Ovary (tissue), 10 donors: ENCODE measurements at places on chromosomes 4 and X. TPM values are rescaled to one million over a fixed set of nuclear protein-coding genes. Genes with fewer than 3 reads are reported as not detected.

The MXRA5 gene
- 5.3 TPM for total RNA-seq

The TLR7 gene
- total RNA-seq: 0.89 TPM

The P2RY4 gene
- 0.57 TPM for total RNA-seq

The FRMD7 gene
- not detected for total RNA-seq

The FOXR2 gene
- total RNA-seq: not detected

The SLC10A4 gene
- total RNA-seq: not detected

The SLC2A9 gene
- 6.5 TPM for total RNA-seq

The RTL3 gene
- not detected for total RNA-seq

The FGF16 gene
- not detected for total RNA-seq

The PABPC1L2B gene
- total RNA-seq: not detected

The SLC30A9 gene
- total RNA-seq: 43.7 TPM

The MAP3K15 gene
- 0.37 TPM for total RNA-seq

The ZNF732 gene
- total RNA-seq: 0.45 TPM

The SORCS2 gene
- 5.8 TPM for total RNA-seq

The GLRA2 gene
- total RNA-seq: not detected

The HSFX4 gene
- not detected for total RNA-seq

DNA sequence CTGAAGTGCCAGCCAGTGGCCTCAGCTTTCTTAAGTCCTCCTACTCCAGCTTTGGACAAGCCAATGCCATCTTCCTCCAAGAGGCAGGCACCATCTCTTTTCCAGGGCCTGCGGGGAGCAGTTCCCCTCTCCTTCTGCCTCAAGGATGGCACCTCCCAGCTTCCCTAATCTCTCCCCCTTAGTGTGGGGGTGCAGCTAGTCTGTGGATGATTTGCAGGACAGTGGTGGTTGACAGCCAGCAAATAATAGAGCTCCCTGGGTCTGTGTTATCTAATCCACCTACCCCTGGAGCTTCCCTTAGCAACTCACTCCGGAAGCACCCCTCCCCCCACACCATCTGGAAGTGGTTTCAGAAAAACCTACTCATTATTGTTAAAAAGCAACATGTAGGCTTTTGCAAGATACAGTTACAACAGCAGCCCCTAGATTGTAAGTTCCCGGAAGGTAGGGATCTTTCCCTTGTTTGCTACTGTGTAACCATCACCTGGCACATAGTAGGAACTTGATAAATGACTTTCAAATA, 247.1 kb downstream of the BCOR start:
- peak; percentile 34 for DNase-seq

DNA sequence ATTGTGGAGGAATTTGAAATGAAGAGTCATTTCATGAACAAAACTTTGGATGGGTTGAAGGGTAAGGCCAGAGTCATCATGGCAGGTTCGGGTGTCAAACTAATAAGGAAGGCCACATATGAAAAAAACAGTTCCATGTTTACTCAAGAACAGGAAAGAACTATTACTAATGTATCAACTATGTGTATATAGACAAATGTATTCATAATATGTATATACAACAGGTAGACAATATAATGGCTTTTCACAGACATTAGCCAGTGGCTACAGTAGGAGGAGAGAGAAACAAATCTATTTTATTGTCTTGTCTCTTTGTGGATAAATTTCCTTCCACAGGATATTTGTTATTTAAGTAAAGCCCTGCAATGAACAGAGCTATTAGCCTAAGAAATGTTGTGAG, 101.1 kb downstream of the CBLL2 start:
- no peak for DNase-seq

GRCh38 chrX:789096-789495, 158.5 kb downstream of the SHOX start:
- no peak for DNase-seq

- DNase-seq: no peak
Observed at GRCh38 chr4:46385235-46385634, 4.7 kb downstream of the GABRA2 start.

- DNase-seq: no peak
Observed at GRCh38 chrX:10769195-10769594, 148.8 kb upstream of the MID1 start.

DNA sequence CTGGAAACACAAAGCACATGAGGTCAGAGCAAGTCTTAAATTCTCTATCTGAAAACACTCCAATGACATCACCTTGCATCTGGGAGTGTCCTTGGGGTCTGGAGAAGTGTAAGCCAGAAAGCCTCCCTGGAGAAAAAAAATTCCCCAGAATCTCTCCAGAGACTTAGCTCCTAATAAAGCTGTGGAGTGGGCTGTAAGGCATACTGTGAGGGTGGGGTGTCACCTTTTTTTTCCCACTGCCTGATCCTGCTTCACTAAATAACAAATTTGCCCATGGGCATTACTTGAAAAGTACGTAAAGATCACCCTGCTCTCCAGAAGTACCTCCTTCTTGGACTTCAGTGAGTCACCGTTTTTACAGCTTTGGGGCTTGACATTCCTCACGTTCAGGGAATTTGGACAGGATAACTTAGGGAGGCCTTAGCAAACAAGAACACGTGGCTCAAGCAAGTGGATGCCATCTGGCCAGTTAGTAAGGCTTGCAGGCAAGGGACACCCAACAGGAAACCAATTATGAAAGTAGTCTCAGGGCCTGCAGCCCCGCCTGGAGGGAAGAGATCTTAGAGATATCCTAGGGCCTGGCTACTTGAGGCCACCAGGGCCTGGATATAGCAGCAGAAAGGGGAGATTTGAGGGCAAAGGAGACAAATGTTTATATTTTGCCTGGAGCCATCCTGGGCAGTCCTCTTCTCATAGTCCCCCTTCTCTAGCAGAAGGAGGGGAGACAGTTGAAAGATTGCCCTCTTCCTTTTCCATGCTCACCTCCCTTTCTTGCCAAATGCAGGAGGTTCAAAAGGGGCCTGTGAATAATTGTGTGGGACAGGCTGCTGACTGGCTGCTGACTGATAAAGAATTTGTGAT, 60.1 kb upstream of the PLAC1 start:
- DNase-seq: no peak

DNA sequence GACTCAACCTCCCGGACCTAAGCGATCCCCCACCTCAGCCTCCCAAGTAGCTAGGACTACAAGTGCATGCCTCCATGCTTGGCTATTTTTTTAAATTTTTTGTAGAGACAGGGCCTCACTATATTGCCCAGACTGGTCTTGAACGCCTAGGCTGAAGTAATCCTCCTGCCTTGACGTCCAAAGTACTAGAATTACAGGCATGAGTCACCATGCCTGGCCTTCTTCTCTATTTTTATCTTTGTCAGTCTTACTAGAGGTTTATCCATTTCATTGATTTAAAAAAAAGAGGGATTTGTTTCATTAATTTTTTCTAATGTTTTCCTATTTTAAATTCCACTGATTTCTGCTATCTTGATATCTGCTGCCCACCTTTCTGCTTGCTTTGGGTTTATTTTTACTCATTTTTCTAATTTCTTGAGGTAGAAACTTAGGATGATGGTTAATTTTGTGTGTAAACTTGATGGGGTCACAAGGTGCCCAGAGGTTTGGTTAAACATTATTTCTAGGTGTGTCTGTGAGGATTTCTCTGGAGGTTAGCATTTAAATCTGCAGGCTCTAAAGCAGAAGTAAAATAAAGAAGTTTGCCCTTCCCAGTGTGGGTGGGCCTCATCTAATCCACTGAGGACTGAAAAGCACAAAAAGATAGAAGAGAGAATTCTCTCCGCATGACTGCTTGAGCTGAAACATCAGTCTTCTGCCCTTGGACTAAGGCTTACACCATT, 116.2 kb upstream of the DCLK2 start:
- DNase-seq: no peak

- no peak for DNase-seq
Observed at GRCh38 chrX:144918936-144919335, 328.4 kb upstream of the SPANXN1 start.

DNA sequence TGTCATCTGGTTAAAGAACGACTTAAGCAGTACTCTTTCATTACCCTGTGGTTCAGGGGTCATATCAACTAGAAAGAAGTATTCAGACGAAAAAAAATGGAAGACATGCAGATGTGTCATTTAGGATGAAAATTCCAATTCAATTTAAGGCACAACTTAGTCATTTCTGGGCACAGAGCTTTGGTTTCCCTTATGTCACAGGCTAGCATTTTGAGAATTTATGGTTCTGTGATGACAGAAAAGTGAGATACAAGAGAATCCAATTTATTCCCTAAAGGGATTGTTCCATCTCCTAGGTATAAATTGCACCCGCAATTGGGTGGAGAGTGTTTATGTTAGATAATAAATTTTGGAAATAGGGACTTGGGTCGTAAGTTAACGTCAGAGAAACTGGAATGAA, 306.6 kb downstream of the STK32B start:
- DNase-seq: no peak

DNA sequence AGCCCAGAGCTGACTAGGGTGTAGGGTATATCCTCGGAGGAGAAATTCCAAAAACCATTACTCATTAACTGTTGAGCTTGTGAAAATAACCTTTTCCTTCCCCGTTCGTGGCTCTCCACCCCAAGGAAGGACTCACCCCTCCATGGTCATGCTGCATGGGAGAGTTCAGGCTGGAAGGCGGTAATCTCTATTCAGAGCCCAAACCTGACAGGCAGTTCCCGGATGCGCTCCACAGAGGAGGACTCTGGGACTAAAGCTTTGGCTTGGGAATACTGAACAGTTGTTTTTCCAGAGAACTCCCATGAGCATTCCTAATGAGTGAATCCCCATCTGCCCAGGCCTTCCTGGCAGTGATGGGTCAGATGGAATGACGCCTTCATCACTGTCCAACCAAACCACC, 125.4 kb downstream of the BCOR start:
- no peak for DNase-seq

DNA sequence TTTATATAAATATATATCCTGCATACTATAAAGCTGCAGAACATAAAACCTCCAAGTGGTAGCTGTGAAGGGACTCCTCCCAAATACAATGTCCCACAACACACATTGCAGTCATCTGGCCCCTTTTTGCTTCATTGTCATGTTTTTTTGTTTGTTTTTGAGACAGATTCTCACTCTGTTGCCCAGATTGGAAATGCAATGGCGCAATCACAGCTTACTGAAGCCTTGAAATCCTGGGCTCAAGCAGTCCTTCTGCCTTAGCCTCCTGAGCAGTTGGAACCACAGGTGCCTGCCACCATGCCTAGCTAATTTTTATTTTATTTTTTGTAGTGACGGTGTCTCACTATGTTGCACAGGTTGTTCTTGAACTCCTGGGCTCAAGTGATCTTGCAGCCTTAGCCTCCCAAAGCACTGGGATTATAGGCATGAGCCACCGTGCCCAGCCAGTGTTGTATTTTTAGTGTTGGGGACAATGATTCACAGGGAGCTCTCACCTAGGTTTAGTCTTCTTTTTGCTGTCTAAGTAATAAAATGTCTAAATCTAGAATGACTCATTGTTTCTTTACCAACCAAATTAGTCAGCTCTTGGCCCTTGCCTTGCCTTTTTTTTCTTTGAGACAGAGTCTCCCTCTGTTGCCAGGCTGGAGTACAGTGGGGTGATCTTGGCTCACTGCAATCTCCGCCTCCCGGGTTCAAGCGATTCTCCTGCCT, 24.0 kb upstream of the XIAP start:
- DNase-seq: no peak

GRCh38 chr4:22635692-22636091, 57.0 kb upstream of the GBA3 start:
- DNase-seq: no peak

DNA sequence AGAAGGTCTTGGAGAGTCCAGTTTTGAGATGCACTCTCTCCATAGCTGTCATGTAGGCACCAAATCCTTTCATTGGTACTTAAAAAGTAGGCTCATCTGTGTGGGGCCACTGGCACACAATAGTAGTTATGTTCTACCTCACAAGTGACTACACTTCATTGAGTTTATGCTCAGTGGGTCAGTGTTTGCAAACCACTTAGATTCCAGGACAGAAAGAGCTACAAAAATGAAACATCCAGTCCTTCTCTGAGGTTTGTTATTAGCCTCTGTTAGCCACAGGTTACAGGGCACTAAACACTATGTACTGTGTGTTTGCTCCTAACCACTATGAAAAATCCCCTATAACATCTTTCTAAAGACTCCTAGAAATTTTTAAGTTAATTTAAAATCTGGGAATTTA, 13.8 kb downstream of the RAB28 start:
- DNase-seq: no peak

DNA sequence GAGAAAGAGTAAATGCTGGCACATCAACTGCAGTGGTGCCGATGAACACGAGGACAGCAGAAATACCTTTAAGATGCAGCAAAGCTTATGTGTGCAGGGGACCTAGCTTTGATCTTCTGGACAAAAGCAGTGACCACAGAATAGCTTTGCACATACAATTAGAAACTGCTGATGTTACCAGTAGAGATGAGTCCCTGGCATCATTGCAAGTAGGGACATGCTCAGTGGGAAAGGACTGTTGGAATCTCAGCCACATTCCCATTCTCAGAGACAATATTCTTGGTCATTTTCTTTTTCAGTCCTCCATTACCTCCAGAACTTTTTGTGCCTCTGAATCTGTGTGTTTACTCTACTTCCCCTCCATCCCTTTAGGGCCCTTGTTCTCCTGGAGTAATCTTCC, 16.9 kb upstream of the PDLIM3 start:
- no peak for DNase-seq

- DNase-seq: peak; percentile 18
Observed at GRCh38 chrX:135596495-135596894, 76.0 kb downstream of the INTS6L start.

DNA sequence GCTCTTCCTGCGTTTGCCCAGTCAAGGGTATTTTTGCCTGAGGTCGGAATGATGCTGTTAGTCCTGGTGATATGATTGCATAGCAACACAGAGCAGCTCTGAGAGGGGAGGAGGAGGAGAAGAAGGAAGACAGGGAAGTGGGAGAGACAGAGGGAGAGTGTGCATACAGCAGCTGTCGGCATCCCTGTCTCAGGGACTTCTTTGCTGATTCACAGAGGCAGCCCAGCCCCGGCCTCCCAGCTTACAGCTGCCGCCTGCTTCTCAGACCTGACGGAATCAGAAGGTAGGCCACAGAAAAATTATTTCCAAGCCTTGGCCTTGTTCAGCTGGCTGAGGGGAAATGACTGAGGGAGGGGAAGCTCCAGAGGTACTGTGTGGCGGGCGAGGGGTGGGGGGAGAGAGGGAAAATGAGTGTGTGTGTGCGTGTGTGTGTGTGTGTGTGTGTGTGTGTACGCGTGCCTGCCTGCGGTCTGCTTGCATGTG, 319 bp downstream of the DRP2 start:
- DNase-seq: peak; percentile 15

- DNase-seq: no peak
Observed at GRCh38 chr4:146343199-146343598, 128.9 kb downstream of the REELD1 start.

DNA sequence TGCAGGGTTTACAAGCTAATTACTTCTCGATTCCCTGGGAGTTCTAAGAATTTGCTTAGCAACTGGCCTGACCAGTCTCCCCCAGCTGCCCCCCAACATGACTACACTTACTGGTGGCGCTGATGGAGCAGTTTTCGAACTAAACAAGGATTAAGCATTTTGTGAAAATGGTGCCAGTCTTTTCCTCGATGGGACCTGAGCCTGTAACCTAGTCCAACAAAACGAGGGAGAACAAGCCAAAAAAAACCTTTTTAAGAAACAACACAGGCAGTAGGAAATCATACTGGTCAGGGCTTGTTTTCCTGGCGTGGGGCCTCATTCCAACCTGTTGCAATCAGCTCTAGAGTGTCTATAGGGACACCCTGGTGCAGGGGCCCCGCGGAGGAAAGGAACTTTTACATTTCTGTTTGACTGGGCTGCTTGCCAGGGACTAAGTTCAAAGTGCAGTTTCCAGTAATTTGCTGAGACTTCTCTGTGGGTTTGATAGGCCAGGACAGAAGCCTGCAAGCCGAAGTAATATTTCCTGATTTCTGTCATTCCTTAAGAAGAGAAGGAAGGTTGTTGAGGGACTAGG, 158.7 kb downstream of the SPRY1 start:
- DNase-seq: peak; percentile 83

GRCh38 chrX:37787423-37787869, 7.6 kb downstream of the CYBB start:
- DNase-seq: no peak
